ENCODE measurements at places on chromosomes 4 and X.

DNA sequence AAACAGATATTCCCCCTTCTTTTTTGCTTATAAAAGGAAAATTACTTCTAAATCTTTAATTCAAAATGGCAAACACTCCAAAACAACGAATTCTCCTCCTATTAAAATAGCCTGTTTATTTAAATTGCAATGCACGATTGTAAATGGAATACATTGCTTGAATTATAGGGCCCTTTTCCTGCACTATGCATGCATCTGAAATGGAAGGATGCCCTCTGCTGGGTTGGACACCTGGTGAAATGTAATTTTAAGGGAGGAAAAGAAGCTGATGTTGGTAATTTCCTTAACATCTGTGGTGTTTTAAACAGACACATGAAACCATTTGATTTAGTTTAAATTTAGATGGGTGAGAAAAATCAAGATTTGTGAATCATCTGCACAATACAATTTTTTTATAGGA is 72.8 kb downstream of the GRXCR1 start:
- no peak for DNase-seq

DNA sequence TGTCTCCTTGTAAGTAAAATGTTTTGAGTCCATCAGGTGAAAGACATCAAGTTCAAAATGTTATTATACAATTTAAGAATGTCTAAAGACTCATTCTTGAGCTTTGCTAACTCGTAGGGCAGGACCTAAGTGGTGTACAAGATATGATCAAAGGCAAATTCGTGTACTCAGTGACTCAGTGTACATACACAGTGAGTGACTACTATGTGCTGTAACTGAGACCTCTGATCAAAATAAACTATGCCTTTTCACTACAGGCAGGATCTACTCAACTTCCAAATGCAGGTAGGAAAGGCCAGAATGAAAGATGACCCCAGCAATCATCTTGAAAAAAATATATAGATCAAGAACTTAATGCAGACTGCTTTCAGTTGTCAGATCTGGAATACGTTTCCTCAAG is 49.9 kb downstream of the ADGRG2 start:
- DNase-seq = no peak

- DNase-seq = no peak
Observed at GRCh38 chr4:159296061-159296460, 193.2 kb downstream of the RAPGEF2 start.

GRCh38 chrX:80810365-80810978 is 795 bp upstream of the BRWD3 start:
- DNase-seq = no peak

GRCh38 chr4:75786938-75787337 is 62.6 kb downstream of the USO1 start:
- no peak for DNase-seq
